ENCODE measurements at places on chromosomes 5 and 9.
A peak's percentile ranks its signal among the peaks of the same experiment; 100 is the strongest.

DNA sequence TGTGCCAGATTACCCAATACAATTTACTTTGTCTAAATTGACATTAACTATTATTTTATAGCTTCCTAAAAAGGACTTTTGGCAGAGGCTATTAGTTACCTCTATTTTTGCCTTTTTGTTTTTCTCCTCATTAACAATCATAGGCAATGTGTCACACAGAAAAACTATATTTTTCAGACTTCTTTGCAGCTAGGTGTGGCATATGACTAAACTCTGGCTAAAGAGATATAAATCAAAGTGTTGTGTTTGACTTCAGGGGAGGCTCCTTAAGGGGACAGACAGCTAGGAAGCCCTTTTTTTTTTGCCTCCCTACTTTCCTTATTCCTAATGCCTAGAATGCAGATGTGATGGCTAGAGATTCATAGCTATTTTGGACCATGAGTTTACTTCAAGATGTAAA lies 19.7 kb upstream of the GCNT4 start:
- DNase-seq = no peak

- no peak for DNase-seq
Observed at GRCh38 chr9:14089051-14089803, 224.7 kb downstream of the NFIB start.

- no peak for DNase-seq
Observed at GRCh38 chr9:134056483-134057306, 11.1 kb downstream of the BRD3 start.

- DNase-seq = no peak
Observed at GRCh38 chr9:138114501-138115245, 237.1 kb downstream of the CACNA1B start.

DNA sequence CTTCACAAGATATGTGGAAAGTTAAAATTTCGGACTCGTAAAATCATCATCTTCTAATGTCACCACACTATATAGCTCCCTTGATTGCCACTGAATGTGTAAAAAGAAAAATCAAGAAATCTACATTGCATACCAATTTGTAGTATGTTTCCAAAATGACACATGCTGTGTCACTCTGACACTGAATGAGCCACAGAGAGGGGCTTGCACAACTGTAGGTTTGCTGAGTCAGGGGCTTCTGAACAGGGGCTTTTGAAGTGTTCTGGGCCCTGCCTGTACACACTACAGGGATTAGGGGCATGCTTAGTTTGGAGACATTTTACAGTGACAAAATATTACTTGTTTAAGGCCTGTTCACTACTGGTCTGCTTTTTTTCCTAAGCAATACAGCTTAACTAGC lies 234.4 kb upstream of the GRAMD2B start:
- no peak for DNase-seq

GRCh38 chr9:81476813-81477490 lies 212.4 kb downstream of the TLE1 start:
- DNase-seq = no peak

DNA sequence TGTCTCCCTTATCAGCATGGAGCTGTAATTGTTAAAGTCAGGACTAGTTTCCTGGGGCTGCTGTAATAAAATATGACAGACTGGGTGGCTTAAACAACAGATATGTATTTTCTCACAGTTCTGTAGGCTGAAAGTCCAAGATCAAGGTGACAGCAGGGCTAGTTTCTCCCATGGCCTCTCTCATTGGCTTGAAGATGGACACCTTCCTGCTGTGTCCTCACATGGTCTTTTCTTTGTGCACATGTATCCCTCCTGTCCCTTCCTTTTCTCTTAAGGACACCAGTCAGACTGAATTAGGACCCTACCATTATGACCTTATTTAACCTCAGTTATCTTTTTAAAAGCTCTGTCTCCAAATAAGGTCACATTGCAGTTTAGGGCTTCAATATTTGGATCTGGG lies 700.5 kb upstream of the MEF2C start:
- no peak for DNase-seq

GRCh38 chr5:141992349-141992963 lies 20.4 kb downstream of the GNPDA1 start:
- peak; percentile 35 for DNase-seq

GRCh38 chr9:86921151-86921923 lies 26.0 kb downstream of the GAS1 start:
- no peak for DNase-seq

GRCh38 chr5:158820891-158821290 lies 278.8 kb downstream of the EBF1 start:
- no peak for DNase-seq

- no peak for DNase-seq
Observed at GRCh38 chr9:137452006-137452760, 7.0 kb downstream of the NSMF start.

DNA sequence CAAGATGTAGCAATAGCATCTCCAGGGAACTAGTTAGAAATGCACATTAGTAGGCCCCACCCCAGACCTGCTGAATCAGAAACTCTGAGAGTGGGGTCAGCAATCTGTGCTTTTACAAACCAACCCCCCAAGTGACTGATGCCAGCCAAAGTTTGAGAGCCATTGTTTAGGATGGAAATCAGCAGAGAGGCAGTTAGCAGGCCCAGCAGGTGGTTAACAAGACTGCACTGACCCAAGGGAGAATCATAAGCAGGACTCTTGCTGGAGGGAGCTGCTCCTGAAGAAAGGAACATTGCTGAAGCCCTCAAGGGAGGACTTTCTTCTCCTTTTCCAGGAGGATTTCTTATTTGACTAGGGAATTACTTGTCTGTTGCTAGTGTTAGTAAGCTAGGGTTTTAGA lies 74.2 kb upstream of the SLC12A2 start:
- DNase-seq = no peak

DNA sequence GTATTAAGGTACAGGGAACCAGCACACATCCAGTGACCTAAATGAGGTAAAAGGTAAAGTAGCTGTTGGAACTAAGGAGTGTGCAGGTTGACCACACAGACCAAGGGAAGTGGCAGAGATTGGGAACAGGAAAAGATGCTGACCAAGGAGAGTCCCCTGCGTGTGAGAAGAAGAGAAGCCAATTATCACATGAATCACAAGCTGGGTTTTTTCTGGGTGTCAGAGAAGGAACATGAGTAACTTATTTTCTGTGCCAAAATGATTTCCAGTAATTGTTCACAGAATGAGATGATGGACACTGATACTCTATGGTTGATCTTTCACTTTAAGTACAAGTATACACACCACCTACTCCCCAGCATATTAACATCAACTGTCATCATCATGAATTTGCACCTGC lies 130.7 kb upstream of the ACO1 start:
- DNase-seq = no peak

- DNase-seq = no peak
Observed at GRCh38 chr5:65142511-65143011, 339.2 kb downstream of the ADAMTS6 start.

DNA sequence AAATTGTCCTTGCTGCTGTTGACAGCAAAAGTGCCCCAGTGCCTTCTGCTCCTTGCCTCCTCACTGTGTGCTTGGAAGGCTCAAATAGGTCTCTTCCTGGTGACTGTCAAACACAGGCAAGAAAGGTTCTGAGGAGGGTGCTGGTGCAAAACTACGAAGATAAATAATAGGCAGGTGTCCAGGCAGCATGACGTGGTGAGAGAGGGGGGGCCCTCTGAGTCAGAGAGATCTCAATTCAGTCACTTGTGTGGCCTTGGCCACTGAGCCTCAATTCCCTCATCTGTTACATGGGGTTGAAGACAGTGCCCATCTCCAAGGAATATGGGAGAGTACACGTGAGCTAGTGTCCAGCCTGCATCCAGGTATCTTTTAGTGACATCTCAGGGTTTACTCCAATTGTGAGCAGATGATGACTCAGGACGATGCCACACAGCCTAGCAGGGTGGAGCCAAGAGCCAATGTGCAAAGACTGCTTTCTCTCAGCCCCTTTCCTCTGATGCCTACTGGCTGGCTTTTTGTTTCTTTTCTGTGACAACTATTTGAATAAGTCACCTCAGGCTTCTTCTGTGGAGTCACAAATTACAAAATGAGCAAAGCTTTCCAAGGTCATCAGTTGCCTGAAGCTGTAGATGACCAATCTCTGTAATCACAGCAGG lies 29.7 kb upstream of the SMIM32 start:
- no peak for DNase-seq

- DNase-seq = no peak
Observed at GRCh38 chr5:71810471-71811195, 91.6 kb downstream of the CARTPT start.

DNA sequence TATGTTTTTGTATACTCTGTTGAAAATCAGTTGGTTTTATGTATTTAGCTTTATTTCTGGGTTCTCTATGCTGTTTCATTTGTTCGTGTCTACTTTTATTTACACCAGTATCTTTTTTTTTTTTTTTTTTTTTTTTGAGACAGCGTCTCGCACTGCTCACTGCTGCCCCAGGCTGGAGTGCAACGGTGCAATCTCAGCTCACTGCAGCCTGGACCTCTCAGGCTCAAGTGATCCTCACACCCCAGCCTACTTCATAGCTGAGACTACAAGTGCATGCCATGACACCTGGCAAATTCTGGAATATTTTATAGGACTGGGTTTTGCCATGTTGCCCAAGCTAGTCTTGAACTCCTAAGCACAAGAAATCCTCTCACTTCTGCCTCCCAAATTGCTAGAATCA lies 869.4 kb upstream of the CDH6 start:
- no peak for DNase-seq

DNA sequence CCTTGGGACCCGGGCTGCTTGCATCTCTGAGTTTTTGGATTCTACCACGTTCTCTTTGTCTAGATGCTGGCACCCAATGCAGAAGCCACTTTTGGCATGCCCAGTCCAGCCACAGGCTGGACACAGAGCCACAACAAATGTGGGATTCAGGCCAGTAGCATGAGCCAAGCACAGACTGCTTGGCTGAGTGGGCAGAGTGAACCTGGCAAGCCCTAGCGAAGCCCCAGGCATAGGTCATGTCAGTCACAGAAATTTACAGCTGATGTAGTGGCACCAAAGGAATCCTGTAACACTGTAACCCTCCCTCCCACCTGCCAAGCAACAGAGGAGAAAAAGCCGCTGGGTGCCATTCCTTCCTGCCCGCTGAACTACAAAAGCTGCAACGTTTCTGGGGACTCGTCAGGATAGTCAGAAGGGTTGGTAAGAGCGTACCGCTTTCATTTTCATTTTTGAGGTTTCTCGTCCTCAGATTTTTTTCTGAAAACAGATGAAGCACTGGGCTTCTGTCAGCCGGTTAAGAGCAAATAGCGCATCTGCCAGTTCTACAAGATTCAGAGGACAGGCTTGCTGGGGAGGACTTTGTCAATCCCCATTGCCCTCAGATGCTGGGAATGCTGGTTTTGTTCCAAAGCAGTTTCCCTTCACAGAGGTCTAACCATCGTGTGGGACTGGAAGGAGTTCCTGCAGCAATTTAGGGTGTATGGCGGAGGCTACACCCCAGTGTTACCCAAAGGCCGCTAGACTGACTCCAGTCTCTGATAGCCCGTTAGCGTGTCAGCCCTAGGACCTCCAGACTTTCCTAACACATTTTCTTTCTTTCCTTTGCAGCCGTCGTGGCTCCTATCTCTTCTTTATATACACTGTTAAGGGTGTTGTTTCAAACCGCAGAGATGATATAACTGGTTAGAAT lies 399.0 kb downstream of the HTR1A start:
- no peak for DNase-seq

GRCh38 chr5:56170557-56170956 lies 62.6 kb downstream of the ANKRD55 start:
- no peak for DNase-seq

GRCh38 chr9:117340422-117340821 lies 74.4 kb downstream of the ASTN2 start:
- no peak for DNase-seq

GRCh38 chr5:181223729-181224389 lies 778 bp downstream of the TRIM41 start:
- no peak for DNase-seq

GRCh38 chr5:54581831-54582548 lies 64.4 kb downstream of the SNX18 start:
- DNase-seq = no peak

- no peak for DNase-seq
Observed at GRCh38 chr5:15159606-15160005, 288.0 kb upstream of the ANKH start.

- DNase-seq = no peak
Observed at GRCh38 chr5:94890907-94891306, 272.4 kb downstream of the SLF1 start.

DNA sequence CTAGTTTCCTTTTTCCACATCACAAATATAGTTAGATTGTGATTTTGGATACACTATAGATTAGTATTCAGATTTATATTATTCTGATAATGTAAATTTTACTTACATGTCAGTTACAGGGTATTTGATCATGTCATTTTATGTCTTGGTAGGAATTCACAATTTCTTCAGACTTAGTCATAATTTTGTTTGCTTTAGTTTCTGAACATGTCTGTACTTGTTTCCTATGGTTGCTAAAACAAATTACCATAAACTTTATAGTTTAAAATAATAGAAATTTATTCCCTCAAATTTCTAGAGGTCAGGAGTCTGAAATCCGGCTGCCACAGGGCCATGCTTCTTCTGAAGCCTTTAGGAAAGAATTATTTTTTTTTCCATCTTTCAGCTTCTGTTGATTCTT lies 1817.2 kb upstream of the CDH9 start:
- DNase-seq = no peak

DNA sequence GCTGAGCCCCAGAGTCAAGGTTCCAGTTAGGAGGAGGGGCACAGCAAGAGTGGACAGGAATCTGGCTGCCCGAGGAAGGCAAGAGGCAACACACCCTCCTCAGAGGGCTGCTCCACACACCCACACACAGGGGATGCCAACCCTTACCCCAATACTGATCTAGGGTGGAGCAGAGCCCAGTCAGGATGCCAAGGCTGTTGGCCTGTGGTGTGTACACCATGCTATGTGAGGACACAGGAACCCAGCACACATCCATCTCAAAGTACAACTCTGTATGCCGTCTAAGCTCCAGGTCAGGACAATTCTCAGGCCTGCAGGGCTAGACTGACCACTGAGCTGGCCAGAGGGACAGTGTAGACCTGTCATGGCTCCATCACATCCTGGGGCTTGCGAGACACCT lies 2.6 kb downstream of the SEPTIN8 start:
- no peak for DNase-seq

- DNase-seq = peak; percentile 71
Observed at GRCh38 chr5:16539169-16539666, 73.6 kb upstream of the ZNF622 start.

- no peak for DNase-seq
Observed at GRCh38 chr5:164650427-164650826, 1145.0 kb downstream of the MAT2B start.

All from amniotic stem cell (primary cell).